ENCODE measurements at places on chromosomes 16 and 17.

- DNase-seq: no peak
Observed at GRCh38 chr16:48525201-48526057, 84.6 kb downstream of the N4BP1 start.

GRCh38 chr16:75304521-75305363 is 53.3 kb upstream of the BCAR1 start:
- peak; percentile 82 for DNase-seq

GRCh38 chr16:68496689-68497088 is 42.4 kb upstream of the ZFP90 start:
- no peak for DNase-seq

DNA sequence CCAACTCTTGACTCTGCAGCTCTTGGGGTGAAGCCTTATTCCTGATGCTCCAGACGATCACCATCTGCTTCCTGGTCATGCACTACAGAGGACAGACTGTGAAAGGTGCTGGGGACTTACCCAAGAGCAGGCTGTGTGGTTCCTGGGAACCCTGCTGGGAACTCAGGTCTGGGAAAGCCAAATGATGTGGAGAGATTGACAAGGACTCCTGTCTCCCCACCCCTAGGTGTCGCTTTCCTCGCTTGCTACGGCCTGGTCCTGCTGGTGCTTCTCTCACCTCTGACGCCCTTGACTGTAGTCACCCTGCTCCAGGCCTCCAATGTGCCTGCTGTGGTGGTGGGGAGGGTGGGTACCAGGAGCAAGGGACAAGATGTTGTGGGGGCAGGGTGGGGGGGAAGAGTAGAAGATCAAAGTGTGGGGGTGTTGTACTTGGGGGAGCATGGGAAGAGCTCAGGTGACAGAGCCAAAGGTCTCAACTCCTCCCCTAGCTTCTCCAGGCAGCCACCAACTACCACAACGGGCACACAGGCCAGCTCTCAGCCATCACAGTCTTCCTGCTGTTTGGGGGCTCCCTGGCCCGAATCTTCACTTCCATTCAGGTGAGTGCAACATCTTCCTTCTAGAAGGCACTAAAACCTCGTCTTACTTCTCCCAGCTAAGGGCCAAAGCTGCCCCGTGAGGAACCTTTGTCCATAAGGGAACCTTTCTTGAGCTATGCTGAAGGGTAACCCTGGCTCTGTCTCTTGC is 3.0 kb downstream of the SOX15 start:
- DNase-seq: peak; percentile 51

GRCh38 chr16:23909792-23910418 is 74.1 kb downstream of the PRKCB start:
- DNase-seq: no peak

- DNase-seq: no peak
Observed at GRCh38 chr16:29911676-29912010, 11.4 kb downstream of the ASPHD1 start.

GRCh38 chr16:47358816-47359215 is 102.0 kb downstream of the ITFG1 start:
- peak; percentile 71 for DNase-seq

DNA sequence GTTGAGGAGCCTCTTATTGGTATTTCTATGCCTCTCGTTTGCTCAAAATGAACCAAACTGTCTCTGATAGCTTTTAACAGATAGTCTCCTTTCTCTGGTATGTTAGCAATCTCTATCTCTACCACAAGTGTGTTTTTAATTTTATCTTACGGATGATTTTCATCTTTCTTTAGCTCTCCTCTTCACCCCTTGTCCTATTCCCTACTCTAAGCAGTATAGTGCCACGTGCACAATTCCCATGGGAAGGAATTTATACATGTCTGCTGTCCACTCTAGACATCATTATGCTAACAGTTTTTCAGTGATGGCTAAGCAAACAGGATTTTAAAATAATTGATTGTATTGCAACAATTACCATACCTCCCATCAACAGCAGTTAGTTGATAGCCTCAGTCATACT is 177.3 kb downstream of the CYB561 start:
- no peak for DNase-seq

DNA sequence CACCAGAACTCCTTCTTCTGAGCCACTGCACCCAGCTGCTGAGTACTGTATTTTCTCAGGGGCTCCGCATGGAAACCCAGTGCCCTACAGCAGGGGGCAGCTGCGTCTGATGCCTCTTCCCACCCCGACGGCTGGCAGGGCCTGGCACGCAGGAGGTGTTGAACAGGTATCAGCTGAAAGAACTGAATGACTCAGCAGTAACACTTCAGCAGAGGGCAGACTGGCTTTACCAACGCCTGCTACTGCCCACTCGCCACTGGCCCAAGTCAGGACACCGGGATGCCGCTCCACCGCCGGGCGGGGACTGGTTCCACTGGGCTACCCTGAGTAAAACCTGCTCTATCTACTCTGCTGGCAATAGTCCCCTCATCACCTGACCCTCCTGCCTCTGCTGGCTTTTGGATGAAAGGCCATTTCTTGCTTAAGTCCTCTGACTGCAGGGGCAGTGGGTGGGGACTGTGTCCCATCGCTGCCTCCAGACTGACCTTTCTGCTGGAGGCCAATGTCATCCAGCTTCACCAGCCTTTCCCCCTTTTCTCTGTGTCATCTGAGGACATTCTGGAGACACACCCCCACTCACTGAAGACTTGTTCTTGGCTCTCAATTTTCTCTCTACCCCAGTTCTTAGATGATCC is 100.4 kb upstream of the FA2H start:
- DNase-seq: no peak

- no peak for DNase-seq
Observed at GRCh38 chr16:21169249-21169981, 10.9 kb downstream of the LDAF1 start.

All from Daoy (cell line).